ENCODE measurements at places on chromosomes 7 and 10. TPM values are rescaled to one million over a fixed set of nuclear protein-coding genes. Genes with fewer than 3 reads are reported as not detected.

TMEM72 gene
- total RNA-seq: not detected

HMX3 gene
- 0.20 TPM for total RNA-seq

ASZ1 gene
- not detected for total RNA-seq

RBM20 gene
- total RNA-seq: 0.33 TPM

All from left lobe of liver (tissue), 2 donors.